Astrocyte (in vitro differentiated cells and primary cell): ENCODE measurements at places on chromosomes 3 and 15. TPM values are rescaled to one million over a fixed set of nuclear protein-coding genes. Genes with fewer than 3 reads are reported as not detected.

TOMM70 gene
- 47.9 and 48.9 TPM in 2 replicates for total RNA-seq

KBTBD12 gene
- not detected in 2 replicates for total RNA-seq

LEO1 gene
- total RNA-seq, result 24.1 and 25.5 TPM in 2 replicates

GRCh38 chr3:66480666-66481065 is 20.2 kb downstream of the LRIG1 start:
- H3K27me3 ChIP-seq, result no peaks in the 10 kb centered on the region
- H3K4me1 ChIP-seq, result peaks cover 56% of the 10 kb centered on the region
- H3K4me3 ChIP-seq, result no peak overlapping the region
- no peak overlapping the region for H3K27ac ChIP-seq

GRCh38 chr3:54951405-54951804 is 23.5 kb upstream of the LRTM1 start:
- no peaks in the 10 kb centered on the region for H3K36me3 ChIP-seq
- no peaks in the 10 kb centered on the region for H3K27me3 ChIP-seq
- H3K4me1 ChIP-seq, result peaks cover 37% of the 10 kb centered on the region
- peak; percentile 88 for DNase-seq

DNA sequence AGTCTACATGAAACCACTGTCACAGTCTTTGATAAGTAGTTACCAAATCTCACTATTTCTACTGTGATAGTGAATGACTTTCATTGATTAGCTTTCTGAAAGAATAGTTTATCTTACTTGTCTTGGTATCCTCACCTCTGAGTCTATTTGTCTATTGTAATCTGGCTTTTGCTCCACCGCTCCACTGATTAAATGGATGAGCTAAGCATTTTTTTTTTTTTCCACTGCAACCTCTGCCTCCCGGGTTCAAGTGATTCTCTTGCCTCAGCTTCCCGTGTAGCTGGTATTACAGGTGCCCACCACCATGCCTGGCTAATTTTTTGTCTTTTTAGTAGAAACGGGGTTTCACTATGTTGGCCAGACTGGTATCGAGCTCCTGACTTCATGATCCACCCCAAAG is 12.9 kb downstream of the BBS4 start:
- no peaks in the 10 kb centered on the region for H3K36me3 ChIP-seq
- no peaks in the 10 kb centered on the region for H3K27me3 ChIP-seq
- no peak overlapping the region for H3K27ac ChIP-seq
- no peaks in the 10 kb centered on the region for H3K4me1 ChIP-seq

DNA sequence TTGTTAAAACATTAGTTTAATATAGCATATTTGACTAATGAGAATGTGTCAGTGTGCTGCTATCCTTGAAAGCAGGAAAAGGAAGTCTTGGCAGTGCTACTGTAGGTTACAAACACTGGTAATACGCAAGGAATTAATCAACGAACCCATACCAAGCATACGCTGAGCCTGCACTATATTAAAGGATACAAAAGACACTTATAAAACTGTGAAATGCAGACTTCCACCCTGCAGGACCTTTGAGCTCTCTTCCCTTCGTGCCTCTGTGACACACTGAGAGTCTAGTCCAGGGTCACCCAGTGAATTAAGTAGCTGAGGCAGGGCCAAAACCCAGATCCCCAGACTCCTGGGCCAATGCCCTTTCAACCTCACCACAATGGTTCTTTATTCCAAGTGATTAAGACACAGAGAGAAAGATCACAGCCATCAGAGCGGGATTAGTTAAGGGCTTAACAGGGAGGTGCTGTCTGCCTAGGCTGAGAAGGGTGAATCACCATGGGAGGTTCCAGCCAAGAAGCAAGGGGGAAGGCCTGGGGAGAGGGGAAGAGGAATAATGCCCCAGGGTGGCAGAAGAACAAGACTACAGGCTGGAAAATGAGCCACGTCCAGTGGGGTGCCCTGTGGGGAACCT is 6.8 kb downstream of the ANXA2 start:
- peaks cover 77% of the 10 kb centered on the region for H3K4me1 ChIP-seq
- peak; percentile 91 for DNase-seq
- peak overlapping the region; percentile 98 for H3K27ac ChIP-seq
- H3K4me3 ChIP-seq, result peak overlapping the region; percentile 97

- H3K36me3 ChIP-seq, result no peaks in the 10 kb centered on the region
- no peak overlapping the region for H3K4me3 ChIP-seq
- H3K4me1 ChIP-seq, result no peaks in the 10 kb centered on the region
- no peak overlapping the region for H3K27ac ChIP-seq
- peak; percentile 28 for DNase-seq
These were observed 158.4 kb upstream of the GMNC start for GRCh38 chr3:191020730-191021396.

GRCh38 chr3:65659396-65659795 is 379.3 kb downstream of the MAGI1 start:
- no peak for DNase-seq
- H3K27ac ChIP-seq, result no peak overlapping the region
- H3K4me3 ChIP-seq, result no peak overlapping the region
- H3K4me1 ChIP-seq, result no peaks in the 10 kb centered on the region
